Cardiac atrium fibroblast (primary cell): ENCODE measurements at places on chromosomes 11 and 22. TPM values are rescaled to one million over a fixed set of nuclear protein-coding genes. Genes with fewer than 3 reads are reported as not detected.

The RIMBP3C gene
- total RNA-seq, result 0.18 TPM in 1 of 2 replicates, not detected in the other

The SCGB1A1 gene
- total RNA-seq, result not detected in 2 replicates

The WT1 gene
- 2.4 and 10.1 TPM in 2 replicates for total RNA-seq

The TRIM49 gene
- not detected in 2 replicates for total RNA-seq

The SCGB2A2 gene
- total RNA-seq, result not detected in 2 replicates

The MPZL2 gene
- 0.18 and 0.65 TPM in 2 replicates for total RNA-seq

The LIF gene
- total RNA-seq, result 2.0 and 9.7 TPM in 2 replicates

The MEI1 gene
- total RNA-seq, result 1.3 and 2.0 TPM in 2 replicates

The HBE1 gene
- total RNA-seq, result not detected in 2 replicates

The OR10S1 gene
- total RNA-seq, result not detected in 2 replicates

The UPK2 gene
- total RNA-seq, result not detected in 2 replicates

The H19 gene
- 2,200 and 5,783 TPM in 2 replicates for total RNA-seq
